ENCODE measurements at places on chromosomes 4 and X.

DNA sequence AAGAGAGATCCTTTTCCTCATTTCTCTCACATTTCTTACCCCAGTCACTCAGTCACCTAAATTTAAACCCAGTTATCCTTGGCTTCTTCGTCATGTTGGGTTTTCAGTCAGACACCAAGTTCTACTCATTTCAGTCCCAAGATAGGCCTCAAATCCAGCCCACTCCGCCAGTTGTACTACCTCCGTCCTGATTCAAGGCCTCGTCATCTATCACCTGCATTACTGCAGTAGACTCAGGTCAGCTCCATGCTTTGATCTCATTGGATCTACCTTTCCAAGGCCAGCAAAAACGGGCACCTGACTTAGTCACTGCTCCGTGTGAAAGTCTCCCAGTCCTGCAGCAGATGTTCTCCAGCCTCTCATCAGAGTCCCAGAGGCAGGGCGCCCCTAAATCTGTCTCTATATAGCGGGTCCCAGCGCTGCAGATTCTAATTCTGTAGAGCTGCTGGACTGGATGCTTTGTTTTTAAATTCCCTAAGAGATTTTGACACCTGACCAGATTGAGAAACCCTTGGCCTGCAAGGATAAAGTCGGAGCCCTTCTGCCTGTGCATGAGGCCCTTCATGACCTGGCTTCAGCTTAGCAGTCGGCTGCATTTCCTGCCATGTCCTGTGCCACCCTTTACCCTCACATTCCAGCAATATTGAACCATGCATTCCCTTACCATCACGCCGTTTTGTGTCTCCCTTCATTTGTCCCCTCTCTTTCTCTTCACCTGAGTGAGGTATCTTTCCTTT is 53.7 kb downstream of the ZFX start:
- no peak for DNase-seq

DNA sequence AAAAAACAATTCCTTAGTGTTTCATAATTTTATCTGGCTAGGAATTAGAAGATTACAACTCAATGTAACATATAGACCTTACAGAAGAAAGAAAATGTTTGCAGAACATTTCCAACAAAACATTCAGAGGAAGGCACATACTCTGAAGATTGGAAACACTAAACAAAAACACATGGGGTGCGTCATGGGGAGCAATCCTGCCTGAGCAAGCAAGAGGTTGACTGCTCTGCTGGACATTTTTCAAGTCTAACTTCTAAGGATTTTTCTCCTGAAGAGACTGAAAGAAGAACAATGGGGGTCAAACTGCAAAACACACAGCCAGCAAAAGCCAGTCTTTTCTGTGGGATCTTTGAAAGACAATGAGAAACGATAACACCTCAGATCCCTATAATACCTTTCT is 182.8 kb downstream of the GUCY2F start:
- DNase-seq: no peak

- no peak for DNase-seq
These were observed 46.7 kb downstream of the PTCHD1 start for GRCh38 chrX:23381099-23382087.

DNA sequence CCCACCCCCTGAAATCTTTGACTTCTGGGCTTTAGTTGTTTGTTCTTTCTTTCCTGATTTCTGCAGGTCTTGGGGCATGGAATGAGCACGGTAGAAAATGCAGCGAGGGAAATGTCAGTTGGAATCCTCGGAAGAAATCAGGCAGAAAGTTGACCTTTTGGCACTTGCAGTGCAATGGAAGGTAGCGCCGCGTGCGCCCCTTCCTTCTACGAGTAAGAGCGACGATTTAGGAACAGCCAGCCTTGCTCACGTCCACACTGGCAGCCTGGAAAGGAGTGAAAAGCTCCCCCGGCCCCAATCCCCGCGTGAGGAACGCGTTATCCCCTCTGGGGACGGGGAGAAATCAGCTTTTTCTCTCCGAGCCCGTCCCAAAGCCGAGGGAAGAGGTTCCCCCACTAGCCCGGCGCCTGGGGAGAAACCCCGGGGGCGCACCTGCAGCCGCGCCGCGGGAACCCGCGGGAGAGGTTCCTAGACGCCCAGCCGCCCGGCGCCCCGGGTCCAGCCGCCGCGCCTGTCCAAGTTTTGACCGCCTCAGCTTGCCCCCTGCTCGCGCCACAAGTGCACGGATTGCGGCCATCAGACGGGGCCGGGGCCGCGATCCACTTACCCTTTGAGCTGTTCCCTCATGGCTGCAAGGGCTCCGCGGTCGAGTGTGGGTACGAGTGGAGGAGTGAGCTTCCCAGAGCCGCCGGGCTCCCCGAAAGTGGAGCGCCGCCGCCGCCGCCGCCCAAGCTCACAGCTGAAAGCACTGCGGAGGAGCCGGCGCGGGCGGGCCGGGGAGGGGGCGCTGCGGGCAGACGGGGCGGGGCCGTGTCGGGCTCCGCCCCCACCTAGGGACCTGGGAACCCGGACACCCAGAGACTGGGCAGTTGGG is 194.6 kb upstream of the FTHL17 start:
- no peak for DNase-seq

DNA sequence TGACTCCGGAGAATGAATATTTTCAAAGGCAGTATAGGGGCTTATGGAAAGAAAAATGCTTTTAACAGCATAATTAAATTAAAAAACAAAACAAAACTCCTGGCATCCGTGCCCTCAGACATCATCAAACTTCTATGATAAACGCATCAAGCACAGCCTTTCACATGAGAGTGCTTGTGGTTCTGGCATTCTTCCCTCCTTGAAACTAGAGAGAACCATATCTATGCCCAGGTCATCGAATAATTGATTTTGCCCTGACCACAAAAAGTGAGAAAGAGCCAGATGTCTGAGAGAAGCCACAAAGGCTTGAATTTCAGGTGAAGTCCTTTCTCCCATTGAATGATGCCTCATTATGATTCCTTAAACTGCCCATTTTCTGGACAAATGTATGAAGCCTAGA is 286.8 kb downstream of the CBLL2 start:
- no peak for DNase-seq

GRCh38 chr4:94828882-94829281 is 71.1 kb downstream of the BMPR1B start:
- no peak for DNase-seq

DNA sequence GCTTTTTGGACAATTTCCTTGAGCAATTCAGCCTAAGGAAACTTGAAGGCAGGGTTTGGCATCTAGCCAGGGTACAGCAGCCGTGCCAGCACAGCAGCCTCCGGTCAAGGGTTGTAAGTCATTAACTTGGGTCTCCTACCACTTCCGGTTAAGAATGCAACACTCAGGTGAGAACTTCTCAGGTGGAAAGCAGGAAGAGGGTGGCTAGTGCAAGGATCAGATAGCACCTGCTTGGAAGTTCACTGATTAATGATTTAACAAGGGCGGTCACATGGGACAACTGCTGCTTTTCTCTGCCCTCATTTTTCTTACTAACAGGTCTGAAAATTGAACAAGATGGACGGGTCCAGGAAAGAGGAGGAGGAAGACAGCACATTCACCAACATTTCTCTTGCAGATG is 30.1 kb upstream of the SCOC start:
- DNase-seq: no peak

GRCh38 chr4:5447755-5448154 is 260.6 kb downstream of the EVC2 start:
- DNase-seq: no peak
